Hindlimb muscle (tissue), 1 donor: ENCODE measurements at places on chromosomes 3 and 15. TPM values are rescaled to one million over a fixed set of nuclear protein-coding genes. Genes with fewer than 3 reads are reported as not detected.

BCHE gene
- 53.2 TPM for polyA plus RNA-seq

KCNAB1 gene
- 3.8 TPM for polyA plus RNA-seq

- no peak for DNase-seq
Observed at GRCh38 chr3:139323146-139323545, 20.7 kb upstream of the MRPS22 start.

- no peak for DNase-seq
Observed at GRCh38 chr3:17070161-17070959, 185.6 kb downstream of the PLCL2 start.

- DNase-seq = no peak
Observed at GRCh38 chr3:55180936-55181535, 253.2 kb upstream of the LRTM1 start.
